Adrenal gland (tissue), 19 donors: ENCODE measurements at places on chromosomes 1 and 21. TPM values are rescaled to one million over a fixed set of nuclear protein-coding genes. Genes with fewer than 3 reads are reported as not detected.

Gene IFFO2
- 5.9 TPM for polyA plus RNA-seq

Gene CELSR2
- polyA plus RNA-seq = 1.7 TPM

Gene TMCO1
- 44.9 TPM for polyA plus RNA-seq

Gene PLPP3
- 13.0 TPM for polyA plus RNA-seq
